ENCODE measurements at places on chromosomes 12 and 14. TPM values are rescaled to one million over a fixed set of nuclear protein-coding genes. Genes with fewer than 3 reads are reported as not detected.

- H3K27me3 ChIP-seq, result no peaks in the 10 kb centered on the region
- no peak for DNase-seq
- H3K27ac ChIP-seq, result peak overlapping the region; percentile 60
- H3K36me3 ChIP-seq, result no peaks in the 10 kb centered on the region
Measured at GRCh38 chr12:123019841-123020138, 39.3 kb downstream of the ARL6IP4 start.

Gene ZFHX2
- 11.0 TPM for total RNA-seq

- no peaks in the 10 kb centered on the region for H3K27me3 ChIP-seq
- peaks cover 14% of the 10 kb centered on the region for H3K4me1 ChIP-seq
- no peak overlapping the region for H3K27ac ChIP-seq
- H3K36me3 ChIP-seq, result no peaks in the 10 kb centered on the region
- DNase-seq, result no peak
Measured at GRCh38 chr14:85516239-85517113, 13.5 kb upstream of the FLRT2 start.

- peak; percentile 74 for DNase-seq
- peaks cover 13% of the 10 kb centered on the region for H3K4me1 ChIP-seq
- H3K27me3 ChIP-seq, result no peaks in the 10 kb centered on the region
Measured at GRCh38 chr12:69900720-69901131, 75.7 kb downstream of the MYRFL start.

GRCh38 chr14:96597680-96598079 is 95.5 kb downstream of the PAPOLA start:
- H3K36me3 ChIP-seq, result no peaks in the 10 kb centered on the region
- DNase-seq, result no peak
- H3K27ac ChIP-seq, result no peak overlapping the region
- H3K4me1 ChIP-seq, result peaks cover 3% of the 10 kb centered on the region
- no peaks in the 10 kb centered on the region for H3K27me3 ChIP-seq

Gene BHLHE41
- total RNA-seq, result not detected

DNA sequence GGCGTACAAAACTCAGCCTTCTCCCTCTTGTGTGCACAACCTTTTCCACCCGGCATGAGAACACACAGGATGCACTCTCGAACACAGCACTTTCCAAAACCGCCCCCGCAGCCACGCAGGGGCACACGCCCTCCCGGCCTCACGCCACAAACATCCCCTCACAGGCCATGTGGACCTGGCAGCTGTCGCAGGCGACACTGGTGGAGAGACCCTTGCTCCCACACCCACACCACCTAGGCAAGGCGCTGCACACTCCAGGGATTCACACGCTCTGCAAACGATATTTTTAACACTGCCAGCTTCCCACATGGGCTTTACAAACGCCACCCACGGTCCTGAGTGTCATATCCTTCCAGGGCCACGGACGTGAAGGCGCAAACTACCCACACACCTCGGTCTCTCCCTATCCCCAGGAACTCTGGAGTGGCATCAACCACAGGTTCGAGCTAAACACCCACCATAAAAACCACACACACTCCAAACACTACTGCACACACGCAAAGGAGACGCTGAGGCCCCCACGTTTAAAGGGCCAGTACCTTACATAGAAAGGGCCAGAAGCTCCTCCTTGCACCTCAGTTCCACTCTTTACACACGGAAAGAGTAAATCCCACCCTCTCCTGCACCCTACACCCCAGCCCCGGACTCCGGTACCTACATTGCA is 12.4 kb upstream of the ITGB7 start:
- no peak overlapping the region for H3K27ac ChIP-seq
- peaks cover 76% of the 10 kb centered on the region for H3K4me1 ChIP-seq
- H3K27me3 ChIP-seq, result peaks cover 69% of the 10 kb centered on the region
- no peak for DNase-seq

Gene ART4
- total RNA-seq, result not detected

DNA sequence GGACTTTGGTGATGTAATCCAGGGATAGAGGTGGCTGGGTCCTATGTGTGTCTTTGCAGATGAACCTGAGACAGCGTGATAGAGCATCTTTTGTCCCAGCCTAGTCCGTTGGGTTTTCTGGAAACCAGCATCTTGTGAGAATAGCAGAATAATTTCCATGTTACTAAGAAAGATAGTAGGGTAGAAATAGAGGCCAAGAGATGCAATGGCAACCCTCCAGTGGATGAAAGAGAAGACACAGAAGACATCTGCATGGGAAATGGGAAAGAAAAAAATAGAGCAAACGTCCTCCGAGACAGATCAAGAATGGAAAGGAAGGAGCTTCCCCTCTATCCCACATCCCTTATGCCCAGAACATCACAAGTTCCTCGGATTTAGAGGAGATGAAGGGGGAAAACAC is 409.3 kb upstream of the TMEM132C start:
- no peak overlapping the region for H3K4me3 ChIP-seq
- H3K27me3 ChIP-seq, result peaks cover 2% of the 10 kb centered on the region
- no peak overlapping the region for H3K27ac ChIP-seq
- no peak for DNase-seq
- peaks cover 5% of the 10 kb centered on the region for H3K4me1 ChIP-seq
- no peaks in the 10 kb centered on the region for H3K36me3 ChIP-seq

Gene AKAP3
- total RNA-seq, result 3.5 TPM

DNA sequence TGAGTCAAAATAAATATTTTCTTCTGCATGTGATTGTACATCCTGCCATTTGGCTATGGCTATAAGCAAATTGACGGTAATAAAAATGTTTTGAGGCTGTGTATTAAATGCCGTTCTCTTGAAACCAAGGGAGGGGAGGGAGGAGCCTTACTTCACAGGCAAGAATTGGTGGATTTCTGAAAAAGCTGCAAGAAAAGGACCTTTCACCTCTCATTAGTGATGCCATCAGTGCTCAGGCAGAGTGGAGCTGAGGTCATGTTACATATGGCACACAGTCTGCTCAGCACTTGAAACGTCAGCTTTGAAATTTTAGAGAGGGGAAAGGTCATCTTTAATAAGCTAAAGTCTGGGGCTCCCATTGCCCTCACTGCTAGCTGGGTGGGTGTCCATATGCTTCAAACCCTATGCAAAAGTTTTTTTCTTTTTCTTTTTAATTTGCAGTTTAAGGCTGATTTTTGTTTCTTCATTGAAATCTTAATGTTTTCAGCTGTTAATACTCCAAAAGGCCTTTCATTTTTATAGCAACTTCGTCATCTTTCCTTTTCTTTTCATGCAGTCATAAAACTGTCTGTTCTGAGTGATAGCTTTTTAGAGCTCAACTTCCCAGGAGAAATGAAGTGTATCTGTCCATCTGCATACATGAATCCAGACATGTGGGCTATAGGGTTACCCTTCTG is 9.8 kb upstream of the SIX1 start:
- H3K27me3 ChIP-seq, result peaks cover 88% of the 10 kb centered on the region
- peaks cover 41% of the 10 kb centered on the region for H3K4me1 ChIP-seq
- no peak overlapping the region for H3K27ac ChIP-seq
- DNase-seq, result no peak
- H3K36me3 ChIP-seq, result no peaks in the 10 kb centered on the region

Data from neural crest cell (in vitro differentiated cells).